ENCODE measurements at places on chromosomes 4 and X.
A peak's percentile ranks its signal among the peaks of the same experiment; 100 is the strongest.

GRCh38 chr4:113783701-113784100 lies 22.2 kb upstream of the CAMK2D start:
- no peak for DNase-seq

DNA sequence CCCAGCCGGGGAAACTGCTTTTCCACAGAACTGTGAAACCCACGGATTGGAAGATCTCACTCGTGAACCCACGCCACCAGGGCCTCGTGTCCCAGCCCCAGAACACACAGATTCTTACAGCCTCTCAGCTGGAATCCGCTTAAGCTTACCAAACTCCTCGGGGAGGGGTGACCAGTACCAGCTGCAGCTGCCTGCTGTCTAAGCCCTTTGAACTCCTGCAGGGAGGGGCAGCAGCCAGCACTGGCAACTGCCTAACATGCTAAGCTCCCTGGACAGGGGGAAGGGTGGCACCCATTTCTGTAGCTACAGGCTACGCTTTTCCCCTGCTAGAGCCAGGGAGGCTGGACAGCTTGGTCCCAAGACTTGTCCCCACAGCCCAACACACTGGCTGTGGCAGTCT lies 38.4 kb downstream of the TBL1X start:
- no peak for DNase-seq

GRCh38 chrX:145716226-145716625 lies 101.4 kb upstream of the SLITRK2 start:
- DNase-seq, result no peak

DNA sequence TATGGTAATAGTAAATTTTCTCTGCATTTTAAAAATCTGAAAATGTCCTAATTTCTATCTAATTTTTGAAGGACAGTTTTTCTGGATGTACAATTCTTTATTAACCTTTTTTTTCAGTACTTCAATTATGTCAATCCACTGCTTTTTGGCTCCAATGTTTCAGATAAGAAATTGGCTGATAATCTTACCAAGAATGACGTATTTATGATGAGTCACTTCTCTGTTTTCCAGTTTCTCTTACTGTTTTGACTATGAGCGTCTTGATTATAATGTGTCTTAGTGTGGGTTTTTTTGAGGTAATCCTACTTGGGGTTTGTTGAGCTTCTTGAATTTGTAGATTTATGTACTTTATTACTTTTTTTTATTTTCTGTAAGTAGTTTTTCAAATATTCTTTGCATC lies 47.2 kb downstream of the UGT2B11 start:
- DNase-seq, result no peak

DNA sequence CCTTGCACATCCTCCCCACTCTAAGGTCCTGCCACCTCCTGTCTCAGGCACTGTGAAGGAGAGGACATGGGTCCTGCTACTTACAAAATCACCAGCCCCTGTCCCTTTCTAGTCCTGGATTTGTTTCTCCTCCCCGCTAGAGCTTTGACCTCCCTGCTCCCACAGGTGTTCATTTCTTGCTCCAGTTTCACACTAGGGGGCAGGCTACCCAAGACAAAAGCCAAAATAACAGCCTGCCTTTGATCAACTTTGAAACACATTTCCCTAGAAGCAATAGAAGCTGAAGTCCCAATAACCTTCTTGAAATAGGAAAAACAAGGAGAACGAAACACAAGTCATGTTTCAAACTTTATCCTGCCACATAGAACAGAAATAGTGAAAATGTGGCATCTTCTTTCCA lies 164.4 kb downstream of the QDPR start:
- peak; percentile 4 for DNase-seq

GRCh38 chr4:42843694-42844093 lies 48.8 kb upstream of the GRXCR1 start:
- no peak for DNase-seq

- peak; percentile 12 for DNase-seq
Observed at GRCh38 chrX:45781901-45782553, 581.4 kb upstream of the DIPK2B start.
